HFF-Myc (cell line): ENCODE measurements at places on chromosomes 7 and 10.
A peak's percentile ranks its signal among the peaks of the same experiment; 100 is the strongest.

DNA sequence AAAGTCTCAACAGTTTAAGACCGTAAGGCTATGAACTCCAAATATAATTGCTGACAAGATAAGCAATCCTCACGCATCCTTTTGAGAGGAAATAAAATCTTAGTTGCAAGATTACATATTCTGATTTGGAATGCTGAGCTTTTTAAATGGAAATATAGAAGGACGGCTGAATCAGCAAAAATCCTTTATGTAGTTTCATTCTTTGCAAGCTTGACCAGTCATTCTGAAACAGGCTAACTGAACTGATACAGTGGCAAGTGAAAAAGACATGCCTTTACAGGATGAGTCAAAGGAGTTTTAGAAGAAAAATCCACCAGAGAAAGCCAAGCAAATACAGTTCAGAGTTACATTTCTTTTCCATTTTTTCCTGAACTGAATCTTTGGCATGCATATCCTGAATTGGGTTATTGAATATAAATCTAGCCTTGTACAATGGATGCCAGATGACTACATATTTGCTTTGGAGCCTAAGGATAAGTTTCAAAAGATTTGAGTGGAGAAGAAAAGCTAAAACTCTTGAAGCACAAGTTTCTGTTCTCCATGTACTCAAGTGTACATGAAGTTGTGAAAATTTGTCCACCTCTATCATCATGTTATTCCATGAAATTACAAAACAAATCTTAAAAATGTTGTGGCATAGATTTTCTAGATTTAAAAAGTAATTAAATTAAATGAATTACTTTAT lies 4.4 kb downstream of the VIM start:
- DNase-seq, result no peak

DNA sequence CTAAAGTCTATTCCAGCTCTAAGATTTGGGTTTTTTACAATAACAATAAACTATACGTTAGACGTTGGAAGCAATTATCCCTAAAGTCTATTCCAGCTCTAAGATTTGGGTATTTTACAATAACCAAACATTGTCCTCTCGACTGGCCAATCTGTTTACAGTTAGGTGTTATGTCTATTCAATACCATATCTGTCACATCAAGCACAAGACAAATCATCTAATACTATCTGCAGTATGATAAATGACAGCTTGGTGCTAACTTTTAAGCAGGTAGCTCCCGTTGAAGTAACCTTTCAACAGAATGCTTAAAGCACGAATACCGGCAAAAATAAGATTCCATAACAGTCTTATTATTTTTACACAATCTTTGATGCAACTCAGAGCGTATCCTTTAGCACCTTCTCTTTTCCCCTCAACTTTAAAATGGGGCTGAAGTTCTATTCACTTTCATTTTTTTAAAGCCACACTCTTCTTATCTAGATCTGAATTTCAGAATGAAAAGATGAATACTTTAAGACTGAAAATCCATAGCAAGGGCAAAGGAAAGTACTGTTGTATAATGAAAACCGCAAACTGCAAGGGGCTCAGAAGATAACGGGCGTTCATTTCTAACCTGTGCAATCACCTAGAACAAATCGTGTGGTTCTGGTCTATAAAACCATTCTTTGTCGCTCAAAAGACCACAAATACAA lies 925 bp downstream of the H2AZ2 start:
- no peak for DNase-seq

- no peak for DNase-seq
These were observed 46.1 kb downstream of the ASB13 start for GRCh38 chr10:5620223-5620721.

DNA sequence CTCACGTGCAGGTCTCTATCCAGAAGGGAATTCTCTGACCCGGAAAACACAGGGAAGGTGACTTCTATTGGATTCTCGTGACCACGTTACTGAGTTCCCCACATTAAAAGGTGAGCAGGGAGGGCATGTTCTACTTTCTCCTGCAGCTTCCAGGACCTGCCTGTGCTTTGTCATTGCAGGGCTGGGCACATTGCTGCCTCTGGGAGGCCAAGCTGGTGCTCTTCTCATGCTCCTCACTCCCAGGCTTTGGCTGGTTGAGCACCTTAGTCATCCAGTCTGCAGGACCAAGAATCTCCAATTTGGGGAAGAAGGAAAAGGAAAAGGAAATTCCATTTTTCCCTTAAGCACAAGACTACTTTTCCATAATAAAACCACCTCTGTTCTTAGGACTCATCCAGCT lies 86.5 kb upstream of the TMEM72 start:
- no peak for DNase-seq

DNA sequence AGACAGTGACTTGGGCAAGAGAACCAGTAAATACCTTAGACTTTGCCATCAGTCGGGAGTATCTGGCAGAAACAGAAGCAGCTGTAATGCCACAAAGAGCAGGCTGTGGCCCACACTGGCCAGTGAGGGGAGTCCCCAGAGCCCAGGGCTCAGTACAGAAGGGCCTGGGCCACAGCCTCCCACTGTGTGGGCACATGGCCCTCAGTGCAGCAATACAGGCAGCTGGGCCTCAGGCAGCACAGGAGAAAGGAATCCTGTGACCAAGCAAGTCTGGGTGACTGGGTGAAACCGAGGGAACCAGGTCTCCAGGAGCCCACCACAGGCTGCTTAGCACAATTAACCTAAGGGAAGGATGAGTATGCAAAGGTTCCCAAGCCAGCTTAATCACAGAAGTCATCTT lies 14.0 kb downstream of the WDR91 start:
- no peak for DNase-seq

GRCh38 chr10:34437906-34438305 lies 377.2 kb downstream of the PARD3 start:
- no peak for DNase-seq

GRCh38 chr7:375901-376305 lies 85.9 kb downstream of the FOXL3 start:
- DNase-seq, result no peak

DNA sequence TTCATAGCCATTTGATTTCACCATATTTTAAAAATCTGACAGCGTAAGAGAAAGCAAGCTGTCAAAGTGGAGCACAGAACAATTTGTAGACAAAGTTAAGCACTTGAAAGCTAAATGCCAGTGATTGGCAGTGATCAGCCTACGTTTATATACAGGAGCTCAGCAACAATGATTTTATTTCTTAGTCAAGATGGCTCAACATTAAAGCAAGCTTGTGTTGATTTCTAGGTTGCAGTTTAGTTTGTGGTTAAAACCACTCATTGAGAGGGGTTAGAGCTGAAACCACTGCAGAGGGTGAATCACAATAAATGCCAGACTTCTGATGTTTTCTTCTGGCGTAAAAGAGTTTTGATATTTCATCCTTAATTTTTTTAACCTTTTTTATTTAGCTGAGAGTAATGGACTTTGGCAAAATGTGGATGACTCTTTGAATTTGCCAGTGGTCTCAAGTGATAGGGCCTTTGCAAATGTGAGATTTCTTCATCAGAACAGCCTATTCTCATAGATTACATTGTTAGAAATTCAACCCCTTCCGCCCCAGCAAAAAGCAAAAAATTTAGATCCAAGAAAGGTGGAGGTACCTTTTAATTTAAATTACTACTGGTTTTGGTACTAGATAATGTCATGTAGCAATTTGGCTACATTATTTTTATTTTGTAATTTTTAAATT lies 73.8 kb downstream of the SHOC2 start:
- peak; percentile 25 for DNase-seq

- DNase-seq, result no peak
These were observed 112.5 kb downstream of the MACC1 start for GRCh38 chr7:20104696-20105095.

- no peak for DNase-seq
These were observed 25.0 kb upstream of the ADD3 start for GRCh38 chr10:109982812-109983211.

GRCh38 chr10:33869481-33869880 lies 535.0 kb upstream of the NRP1 start:
- no peak for DNase-seq

DNA sequence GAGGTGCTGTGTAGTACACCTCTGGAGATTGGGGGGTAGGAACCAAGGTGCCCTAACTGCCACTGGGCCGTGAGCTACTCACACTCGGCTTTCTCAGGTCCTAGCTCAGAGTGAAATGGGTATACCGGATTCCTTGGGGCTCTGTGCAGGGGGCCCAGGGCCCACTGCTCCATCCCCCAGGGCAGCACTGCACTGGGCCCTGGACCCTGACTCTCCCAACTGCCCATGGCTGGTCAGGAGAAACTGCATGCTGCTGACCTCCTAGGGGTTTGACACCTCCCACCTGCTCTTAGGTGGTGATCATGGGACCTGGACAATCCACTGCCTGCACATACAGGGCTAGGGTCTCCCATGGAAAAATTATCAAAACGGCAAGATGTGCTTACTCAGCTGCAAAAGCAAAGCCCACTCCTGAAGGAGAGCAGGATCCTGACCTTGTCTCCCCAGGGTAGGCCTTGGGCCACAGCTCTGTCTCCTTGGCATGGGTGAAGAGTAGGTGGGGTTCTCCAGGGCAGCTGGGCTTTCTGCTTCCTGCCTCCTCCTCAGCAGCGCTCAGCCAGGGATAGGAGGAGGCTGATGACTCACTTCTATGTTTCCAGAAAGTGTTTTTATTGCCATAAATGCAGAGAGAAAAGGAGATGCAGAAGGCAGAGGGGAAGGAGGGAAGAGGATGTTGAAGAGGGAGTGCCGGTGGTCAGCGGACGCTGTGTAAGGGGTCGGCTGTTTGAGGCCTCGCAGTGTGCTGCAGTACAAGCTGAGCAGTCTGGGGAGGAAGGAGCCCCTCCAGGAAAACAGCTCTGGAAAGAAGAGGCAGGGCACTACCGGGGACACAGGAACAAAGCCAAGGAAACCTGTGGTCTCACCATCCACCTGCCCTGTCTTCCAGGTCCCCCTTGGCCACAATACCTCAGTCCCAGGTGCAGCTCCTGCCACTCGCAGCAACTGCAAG lies 107.8 kb downstream of the ARHGAP22 start:
- DNase-seq, result peak; percentile 58

DNA sequence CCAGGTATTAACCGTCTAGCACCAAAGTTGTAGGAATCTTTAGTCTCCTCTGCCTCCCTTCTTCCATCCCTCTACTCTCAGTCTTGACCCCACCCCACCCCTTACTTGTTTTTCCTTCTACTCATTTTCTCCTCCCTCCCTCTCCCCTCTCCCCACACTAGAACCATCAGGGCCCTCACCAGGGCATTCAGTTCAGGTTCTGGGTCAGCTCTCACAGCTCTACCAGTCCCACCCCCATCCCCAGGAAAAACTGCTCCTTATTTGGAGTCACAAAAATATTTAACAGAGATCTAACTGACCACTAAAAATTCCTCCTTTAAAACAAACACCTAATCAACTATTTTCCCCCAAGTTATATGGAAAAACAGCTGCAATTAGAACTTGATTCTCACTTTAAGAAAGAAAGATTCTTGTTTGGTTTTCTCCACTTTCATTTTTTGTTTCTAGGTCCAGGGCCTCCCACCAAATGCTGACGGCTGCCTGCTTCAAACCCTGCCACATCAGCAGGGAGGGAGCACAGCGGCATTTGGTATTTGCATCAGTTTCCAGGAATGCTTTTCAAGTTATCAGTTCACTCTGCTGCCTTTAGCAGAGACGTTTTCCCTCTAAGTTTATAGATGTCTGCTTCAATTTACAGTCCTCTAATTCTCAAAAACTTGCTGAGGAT lies 2.8 kb upstream of the COL1A2 start:
- DNase-seq, result no peak

DNA sequence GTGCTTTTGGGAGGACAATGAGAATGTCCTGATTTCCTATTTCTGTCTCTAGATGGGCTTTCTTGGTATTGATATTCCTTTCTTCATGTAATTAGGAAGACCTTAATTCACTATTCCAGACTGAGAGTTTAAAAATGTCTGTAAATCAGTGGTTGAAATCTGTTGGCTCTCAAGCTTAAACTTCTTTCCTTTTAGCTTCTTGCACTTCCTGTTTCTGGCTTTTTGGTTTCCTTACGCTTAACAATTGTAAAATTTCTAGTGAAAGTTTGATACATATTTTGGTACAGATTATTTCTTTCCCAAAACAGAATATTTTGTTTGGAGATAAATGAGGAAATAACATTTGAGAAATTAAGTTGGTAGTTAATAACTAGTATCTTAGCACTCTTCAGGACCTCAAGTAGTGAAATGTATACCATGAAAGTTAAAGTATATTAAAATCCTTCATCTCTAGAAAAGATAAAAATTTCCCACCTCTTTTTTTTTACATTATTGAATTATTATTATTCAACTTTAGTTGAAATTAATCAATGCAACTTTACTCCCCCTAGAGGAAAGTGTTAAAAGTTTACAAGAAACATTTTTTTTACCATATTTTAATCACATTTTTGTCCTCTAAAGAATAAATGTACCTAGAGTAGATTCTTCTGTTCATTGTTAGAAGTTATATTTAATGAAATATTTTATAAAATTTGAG lies 137.2 kb downstream of the PHTF2 start:
- no peak for DNase-seq

- no peak for DNase-seq
These were observed 15.6 kb upstream of the KIAA1217 start for GRCh38 chr10:24193330-24193729.

- DNase-seq, result no peak
These were observed 33.9 kb downstream of the EBLN1 start for GRCh38 chr10:22183771-22184461.

- DNase-seq, result no peak
These were observed 105.5 kb upstream of the SGCE start for GRCh38 chr7:94761451-94761850.

DNA sequence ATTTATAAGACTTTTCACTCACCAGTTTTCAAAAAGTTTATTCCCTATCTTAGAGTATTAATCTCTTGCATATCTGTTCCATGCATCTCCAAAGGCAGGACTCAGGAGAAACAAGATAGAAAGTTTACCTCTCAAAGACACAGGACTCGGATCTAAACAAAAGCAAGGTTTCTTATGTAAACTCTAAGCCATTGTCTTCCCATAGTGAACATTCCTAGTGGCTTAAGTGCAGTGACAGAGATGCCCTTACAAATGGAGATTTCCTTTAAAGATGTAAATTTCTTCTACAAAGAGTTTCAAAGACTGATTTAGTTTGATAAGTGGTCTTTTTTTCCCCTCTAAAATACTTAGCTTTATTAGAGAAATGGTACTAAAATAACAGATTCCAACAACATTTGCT lies 209.8 kb downstream of the ACTR3B start:
- no peak for DNase-seq

DNA sequence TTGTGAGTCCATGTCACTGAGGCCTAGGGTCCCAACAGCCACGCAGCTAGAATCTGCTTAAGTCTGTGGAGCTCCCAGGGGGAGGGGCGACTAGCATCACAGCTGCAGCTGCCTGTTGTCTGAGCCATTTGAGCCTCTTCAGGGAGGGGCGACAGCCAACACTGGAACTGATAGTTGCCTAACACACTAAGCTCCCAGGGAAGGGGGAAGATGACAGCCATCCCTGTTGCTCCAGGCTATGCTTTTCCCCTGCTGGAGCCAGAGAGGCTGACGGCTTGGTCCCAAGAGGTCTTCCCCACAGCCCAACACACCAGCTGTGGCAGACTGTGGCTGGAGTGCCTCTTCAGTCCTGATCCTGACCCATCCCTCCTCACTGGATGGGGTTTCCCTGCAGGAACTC lies 817.5 kb downstream of the NXPH1 start:
- no peak for DNase-seq

- no peak for DNase-seq
These were observed 27.5 kb downstream of the ADD3 start for GRCh38 chr10:110035070-110035921.
